ENCODE measurements at places on chromosomes 2 and 18.

GRCh38 chr2:218713922-218714321, 3.3 kb downstream of the TTLL4 start:
- DNase-seq: no peak

- no peak for DNase-seq
These were observed 21.6 kb downstream of the EFEMP1 start for GRCh38 chr2:55901941-55902340.

DNA sequence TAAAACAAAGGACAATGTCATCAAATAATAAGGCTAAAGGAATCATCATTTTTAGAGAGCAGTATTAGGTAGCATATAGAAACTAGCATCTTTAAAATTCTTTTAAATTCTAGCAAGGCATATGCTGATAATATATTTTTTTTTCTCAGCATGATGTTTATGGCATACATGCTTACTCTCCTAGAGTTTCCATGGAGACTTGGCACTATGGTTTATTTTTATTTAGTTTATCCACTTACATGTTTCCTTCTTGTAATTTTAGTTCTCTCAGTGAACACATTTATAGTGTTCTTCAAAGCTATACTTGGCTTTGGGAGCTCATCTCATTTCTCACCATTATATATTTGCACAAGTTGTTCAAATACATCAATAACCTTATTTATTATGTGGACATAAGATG, 413.8 kb upstream of the LINC00305 start:
- DNase-seq: no peak

DNA sequence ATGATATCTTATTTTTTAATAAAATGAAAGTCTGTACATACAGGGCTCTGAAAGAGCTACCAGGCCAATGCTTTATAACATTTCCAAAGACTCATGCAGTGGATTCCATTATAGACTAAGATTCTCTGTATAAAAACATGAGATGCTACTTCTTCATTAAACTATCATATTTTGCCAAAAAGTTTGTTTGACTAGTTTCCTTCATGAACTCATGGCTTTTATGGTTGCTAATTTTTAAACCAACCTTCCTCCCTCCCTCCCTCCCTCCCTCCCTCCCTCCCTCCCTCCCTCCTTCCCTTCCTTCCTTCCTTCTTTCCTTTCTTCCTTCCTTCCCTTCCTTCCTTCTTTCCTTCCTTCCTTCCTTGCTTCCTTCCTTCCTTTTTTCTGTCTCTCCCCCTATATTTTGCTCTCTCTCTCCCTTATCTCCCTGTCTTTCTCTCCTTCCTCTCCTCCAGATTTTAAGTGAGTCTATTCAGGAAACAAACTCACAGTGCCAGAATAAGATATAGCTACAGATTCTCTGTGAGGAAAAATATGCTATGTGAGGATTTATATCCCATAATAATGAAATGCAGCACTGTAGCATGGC, 961.5 kb upstream of the ZEB2 start:
- DNase-seq: no peak

- DNase-seq: no peak
These were observed 244.7 kb upstream of the HS6ST1 start for GRCh38 chr2:128563348-128563687.

GRCh38 chr2:143140864-143141661, 11.8 kb downstream of the ARHGAP15 start:
- DNase-seq: no peak

DNA sequence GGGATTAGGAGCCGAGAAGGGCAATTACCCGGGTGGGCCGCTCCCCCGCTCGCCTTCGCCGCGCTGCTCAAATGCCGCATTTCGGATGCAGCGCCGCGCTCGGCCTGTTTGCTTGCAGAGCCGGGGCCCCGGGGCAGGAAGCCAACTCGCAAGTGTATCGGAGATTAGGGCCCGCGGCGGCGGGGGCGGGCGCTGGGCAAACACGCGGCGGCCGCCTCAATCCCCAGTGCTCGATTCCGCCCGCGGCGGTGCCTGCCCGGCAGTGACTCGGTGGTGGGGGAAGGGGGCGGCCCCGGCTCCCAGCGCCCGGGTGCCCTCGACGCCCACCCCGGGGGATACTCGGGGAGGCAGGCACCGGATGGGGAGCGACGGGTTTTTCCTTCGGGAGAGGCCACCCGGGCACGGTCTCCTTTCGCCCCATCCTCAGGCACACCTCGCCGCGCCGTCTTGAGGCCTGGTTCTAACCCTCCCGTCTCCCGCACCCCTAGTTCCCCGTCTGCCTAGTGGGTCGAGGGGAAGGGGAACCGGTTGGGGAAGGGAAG, 26.6 kb upstream of the NOTO start:
- DNase-seq: peak; percentile 65

DNA sequence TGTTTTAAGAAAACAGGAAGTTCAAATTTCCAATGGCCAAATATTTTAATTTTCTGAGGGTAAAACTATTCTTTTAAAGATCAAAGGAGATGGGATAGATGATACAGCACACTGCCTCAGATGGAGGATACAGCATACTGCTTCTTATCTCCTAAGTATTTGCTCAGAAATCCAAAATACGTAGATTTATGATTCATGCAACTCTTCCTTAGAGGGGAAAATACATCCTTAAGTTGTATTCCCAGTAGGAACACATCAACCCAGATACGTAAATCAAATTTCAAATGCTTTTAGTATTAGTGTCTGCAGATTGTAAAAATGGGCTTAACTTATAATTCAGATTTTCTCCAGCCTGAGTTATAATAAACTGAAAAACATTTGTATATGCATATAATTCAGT, 235.2 kb downstream of the ZNF385B start:
- no peak for DNase-seq

DNA sequence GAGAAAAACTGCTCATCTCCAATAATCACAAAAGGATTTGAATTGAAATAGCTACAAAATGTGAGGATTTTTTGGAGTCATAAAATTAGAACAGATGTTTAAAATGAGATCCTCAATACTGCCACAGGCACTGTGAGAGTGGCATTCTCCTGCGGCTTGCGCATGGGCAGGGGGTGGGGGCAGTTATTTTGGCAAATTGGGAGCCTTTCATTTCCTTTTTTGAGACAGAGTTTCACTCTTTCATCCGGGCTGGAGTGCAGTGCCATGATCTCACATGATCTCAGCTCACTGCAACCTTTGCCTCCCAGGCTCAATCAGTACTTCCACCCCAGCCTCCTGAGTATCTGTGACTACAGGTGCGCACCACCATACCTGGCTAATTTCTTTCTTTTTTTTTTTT, 42.4 kb downstream of the POMC start:
- DNase-seq: no peak

DNA sequence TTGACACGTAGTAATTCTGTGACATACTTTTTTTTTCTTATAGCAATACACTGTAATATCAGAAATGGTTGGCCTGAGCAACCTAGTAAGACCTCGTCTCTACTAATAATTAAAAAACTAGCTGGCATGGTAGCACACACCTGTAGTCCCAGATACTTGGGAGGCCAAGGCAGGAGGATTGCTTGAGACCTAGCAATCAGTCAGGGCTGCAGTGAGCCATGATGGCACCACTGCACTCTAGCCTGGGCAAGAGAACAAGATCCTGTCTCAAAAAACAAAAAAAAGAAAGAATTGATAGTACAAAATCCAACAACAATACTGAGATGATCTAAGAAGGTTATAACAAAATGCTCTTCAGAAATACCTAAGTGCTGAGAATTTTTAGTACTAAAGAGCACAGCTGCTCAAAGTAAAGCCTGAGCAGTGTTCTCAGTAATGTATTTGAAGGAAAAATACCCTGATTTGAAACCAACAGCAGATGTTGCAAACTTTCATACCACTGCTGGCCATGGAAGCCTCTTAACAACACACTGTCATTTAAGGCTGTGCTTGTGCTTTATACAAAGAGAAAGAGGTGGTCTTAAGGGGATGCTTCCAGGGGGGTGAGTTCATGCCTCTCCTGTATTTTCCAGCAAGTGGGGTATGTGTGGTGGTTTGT, 132.6 kb upstream of the CDCA7 start:
- no peak for DNase-seq

DNA sequence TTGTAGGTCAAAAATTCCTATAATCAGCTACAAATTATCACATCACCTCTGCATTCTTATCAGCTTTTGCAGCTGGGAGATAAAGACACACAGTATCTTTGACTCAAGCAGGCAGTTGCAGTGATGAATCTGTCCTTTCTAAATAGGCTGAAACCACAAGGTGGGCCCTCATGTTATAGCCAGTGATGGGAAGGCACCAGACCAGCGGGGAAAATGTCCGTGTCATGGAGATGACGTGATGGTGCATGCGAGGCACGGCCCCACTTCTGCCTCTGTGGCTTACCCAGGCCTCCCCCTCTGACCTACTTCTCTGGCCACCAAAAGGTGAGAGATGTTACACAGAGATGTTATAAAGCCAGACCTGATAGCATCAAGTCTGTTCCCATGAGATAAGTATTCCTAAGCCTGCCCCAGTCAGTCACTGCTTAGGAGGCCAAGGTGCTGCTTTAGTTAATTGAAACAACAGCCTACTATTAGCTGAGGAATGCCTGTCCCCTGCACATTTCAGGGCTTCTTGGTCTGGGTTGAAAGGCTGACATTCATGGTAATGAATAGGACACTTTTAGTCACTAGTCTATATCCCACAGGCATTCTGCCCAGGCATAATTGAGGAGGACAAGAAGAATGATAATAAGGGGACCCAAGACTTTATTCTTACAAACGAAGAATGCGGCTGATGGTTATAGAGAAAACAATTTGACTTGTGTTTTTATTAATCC, 327.9 kb downstream of the LPIN1 start:
- no peak for DNase-seq

- no peak for DNase-seq
These were observed 268.9 kb downstream of the ADCYAP1 start for GRCh38 chr18:1173593-1173992.

GRCh38 chr2:20485612-20486388, 38.9 kb downstream of the RHOB start:
- no peak for DNase-seq

GRCh38 chr2:15729001-15729400, 137.3 kb downstream of the DDX1 start:
- DNase-seq: no peak

GRCh38 chr2:24543252-24543651, 52.2 kb downstream of the NCOA1 start:
- no peak for DNase-seq

- DNase-seq: peak; percentile 72
These were observed at the start of gene CCDC178 for GRCh38 chr18:33440060-33441043. CCDC178 (minus strand) TSS chr18:33440721; CDS start chr18:33412088, 28,633 bp downstream.

GRCh38 chr18:577643-578375, 2.4 kb upstream of the CETN1 start:
- DNase-seq: no peak

DNA sequence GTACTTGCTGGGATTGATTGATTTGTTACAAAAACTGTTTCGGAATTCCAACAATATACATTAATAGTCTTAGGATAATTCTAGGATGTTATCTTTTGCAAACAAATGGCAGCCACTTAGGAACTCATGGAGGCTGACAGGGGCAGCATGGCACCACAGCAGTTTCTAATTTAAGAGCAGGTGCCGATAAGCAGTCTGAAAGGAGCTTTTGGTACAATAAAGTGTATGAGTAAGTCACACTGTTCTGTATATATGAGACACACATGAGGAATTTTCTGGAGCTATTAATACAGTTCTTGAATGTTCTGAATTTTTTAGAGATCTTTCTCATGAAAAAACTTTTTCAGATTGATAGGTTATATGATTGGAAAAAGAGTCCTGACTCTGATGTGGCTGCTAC, 52.2 kb downstream of the EIF5B start:
- no peak for DNase-seq

DNA sequence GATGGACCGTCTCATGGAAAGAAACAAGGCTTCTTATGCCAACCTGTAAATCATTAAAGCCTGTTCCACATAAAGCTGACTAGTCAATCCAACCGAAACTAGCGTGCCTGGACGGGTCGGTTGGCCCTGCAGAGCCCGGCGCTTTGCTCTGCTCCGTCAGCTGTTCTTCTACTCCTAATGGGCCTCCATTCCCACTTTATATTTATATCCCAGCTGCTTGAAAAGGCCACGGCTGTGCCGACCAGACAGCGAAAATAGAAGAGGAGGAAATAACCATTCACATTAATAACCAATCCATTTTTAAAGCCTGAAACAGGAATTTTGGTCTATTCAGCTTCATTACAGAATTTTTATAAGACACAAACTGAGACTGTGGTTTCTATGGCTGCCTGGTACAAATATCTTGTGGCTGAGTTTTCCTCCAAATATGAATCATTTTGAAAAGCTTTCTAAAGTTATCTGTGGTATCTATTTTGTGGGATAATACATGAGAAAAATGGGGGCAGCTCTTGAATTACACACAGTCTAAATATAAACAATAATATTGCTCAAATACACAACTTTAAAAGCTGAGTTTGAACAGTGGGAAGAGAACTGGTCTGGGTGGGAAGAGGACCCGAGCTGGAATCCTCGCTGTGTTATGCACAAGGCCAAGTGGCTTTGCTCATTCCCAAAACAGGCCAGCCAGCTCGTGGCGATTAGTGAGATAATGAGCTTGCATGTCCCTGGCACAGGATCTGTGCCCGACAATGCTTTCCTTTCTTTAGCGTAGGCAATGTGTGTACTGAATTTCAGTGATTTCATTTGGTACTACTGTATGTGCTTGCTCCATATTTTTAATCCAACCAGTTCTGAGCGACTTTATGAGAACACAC, 10.5 kb upstream of the FAM124B start:
- no peak for DNase-seq

DNA sequence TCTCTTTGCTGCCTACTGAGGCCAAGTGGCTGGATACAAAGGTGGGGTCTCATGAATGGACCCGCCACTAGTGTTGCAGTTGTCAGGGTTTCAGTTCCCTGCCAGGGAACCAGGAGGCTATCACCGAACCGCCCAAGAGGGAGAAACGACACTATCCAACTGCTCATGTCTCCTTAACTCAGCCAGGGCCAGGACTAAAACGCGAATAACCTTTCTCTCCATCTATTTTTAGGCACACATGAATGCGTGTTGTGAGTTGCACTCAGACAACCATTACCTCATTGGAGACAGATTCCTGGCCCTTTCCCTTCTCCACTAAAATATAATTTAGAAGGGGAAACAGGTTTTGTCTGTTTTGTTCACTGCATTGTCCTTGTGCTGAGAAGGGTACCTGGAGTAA, 559.5 kb downstream of the SOCS6 start:
- DNase-seq: no peak

- DNase-seq: no peak
These were observed 13.8 kb upstream of the MYOM1 start for GRCh38 chr18:3233433-3234168.

Measured in H9 (cell line).